ENCODE measurements at places on chromosomes 1 and 21.

DNA sequence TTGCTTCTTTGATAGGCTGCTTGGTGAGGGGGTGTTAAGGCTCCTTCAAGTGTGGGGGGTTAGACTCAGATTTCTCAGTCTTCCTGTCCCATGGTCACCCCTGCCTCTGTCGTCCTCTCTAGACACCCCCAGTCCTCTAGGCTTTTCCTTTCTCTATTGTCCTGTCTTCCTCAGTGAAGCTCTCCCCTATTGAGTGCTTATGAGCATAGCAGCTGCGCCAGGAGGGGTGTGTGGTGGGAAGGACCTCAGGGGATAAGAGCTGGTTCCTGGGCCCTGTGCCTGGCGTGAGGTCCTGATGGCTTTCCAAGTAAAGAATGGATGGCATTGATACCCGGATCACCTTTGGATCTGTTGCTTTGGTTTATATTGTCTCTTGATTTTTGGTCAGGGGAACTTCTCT lies 69.1 kb downstream of the DIP2A start:
- no peak for DNase-seq

DNA sequence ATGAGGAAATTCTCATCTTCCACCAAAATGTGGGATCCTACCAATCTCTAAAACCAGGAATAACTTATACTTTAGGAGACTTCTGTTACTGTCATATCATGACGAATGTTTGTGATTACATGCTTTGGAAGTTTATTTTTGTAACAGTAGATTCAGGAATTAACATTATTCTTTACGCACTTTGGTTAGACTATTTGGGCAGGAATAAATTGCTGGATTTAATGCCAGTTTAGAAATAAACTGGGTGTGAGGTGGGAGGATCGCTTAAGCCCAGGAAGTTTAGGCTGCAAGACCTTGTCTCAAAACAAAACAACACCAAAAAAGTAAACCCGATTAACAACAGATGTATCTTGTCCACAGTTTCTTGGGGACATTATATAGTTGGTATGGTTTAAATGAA lies 52.1 kb downstream of the MIGA1 start:
- no peak for DNase-seq

DNA sequence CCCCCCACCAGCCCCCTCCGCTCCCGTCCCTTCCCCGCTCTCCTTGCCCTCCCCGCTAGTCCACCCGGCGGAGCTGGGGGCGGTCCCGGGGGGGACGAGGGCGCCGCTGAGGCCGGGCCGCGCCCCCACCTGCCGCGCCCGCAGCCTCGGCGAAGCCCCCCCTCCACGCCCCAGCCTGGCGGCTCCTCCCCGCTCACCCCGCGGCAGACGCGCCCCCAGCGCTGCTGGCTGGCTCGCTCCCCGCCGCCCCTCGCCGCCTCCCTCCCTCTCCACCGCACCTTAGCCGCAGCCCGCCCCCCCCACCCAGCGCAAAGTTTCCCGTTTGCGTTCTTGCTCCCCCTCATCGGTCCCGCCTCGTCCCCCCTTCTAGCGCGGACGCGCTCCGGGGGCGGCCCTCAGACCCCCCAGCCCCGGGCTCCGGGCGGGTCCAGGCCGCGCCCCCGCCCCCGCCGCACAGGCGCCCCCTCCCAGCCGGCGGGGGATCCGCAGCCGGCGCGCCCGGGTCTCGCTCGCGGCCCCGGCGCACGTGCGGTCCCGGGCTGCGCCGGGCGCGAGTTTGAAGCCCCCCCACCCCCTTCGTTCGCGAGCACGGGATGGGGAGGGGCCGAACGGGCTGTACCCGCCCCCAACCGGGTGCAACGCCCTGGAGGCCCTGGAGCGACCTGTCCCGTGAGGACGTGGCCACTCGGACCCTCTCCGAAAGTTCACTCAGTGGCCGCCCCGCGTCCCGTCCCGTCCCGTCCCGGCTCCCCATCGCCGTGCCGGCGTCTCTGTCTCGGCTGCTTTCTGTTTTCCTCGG lies 623 bp downstream of the PTPRF start:
- peak; percentile 83 for DNase-seq

DNA sequence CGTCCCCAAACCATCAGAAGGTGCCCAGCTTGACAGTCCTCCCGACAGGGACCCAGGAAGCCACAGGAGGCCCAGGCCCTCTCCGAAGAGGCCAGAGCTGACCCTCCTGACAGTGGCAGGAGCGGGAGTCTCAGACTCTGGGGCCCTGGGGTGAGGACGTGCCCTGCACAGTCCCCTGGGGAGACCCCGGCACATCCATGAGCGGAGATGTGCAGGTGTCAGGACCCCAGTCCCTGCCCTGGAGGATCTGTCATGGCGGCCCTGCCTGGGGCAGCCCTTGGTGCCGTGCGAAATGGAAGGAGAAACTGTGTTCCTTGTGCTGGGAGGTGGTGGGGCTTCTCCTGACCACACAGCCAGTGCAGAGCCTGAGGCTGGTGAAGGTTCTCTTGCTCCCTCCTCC lies 55.8 kb downstream of the OBSCN start:
- DNase-seq, result no peak

GRCh38 chr1:226085675-226086285 lies 23.3 kb downstream of the H3-3A start:
- no peak for DNase-seq

DNA sequence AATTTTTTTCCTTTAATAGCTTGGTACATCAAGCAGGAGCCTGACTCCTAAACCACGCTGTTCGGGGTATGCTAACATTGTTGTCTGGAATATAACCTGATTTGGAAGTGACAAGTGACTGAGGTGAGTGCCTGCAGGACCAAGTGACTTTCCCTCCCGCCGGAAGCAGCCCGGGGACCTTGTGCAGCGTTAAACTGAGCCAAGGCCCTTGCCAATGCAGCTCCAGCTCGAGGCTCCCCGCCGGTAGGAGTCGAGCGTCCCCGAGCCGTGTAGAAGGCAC lies 716 bp upstream of the MTARC1 start:
- no peak for DNase-seq

DNA sequence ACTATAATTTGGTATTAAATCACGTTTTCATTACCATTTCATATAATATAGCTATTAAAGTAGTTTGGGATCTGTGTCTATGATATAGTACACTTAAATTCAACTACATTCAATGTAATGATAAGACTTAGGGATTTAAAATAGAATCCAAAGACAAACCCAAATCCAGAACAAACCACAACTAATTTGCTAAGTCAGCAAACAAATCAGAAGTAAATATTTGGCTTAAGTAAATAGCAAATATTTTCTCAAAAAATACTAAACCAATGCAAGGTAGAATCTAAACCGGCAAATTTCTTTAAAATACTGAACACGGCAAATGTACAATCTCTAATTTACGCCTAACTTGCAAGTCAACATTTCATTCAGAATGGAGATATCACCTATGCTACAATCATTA lies 16.8 kb downstream of the YY1AP1 start:
- no peak for DNase-seq

- no peak for DNase-seq
Observed at GRCh38 chr1:58324558-58324957, 222.0 kb downstream of the OMA1 start.

DNA sequence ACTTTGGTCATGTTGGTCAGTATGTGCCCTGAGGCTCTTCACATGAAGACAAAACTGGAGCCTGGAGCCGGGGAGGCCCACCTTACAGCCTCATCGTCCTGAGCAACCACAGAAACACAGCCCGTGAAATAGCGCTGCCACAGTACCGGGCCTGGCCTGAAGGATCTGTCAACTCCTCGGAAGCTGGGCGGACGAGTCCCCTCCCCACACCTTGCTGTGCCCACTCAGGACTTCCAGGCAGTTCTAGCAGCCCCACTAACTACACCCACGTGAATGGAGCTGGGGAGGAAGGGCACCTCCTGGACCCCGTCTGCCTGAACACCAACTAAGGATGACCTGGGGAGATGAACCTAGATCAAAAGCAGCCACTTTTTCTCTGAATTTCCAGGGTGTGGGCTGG lies 24.7 kb downstream of the SDE2 start:
- DNase-seq, result no peak

- no peak for DNase-seq
Observed at GRCh38 chr1:234620272-234621126, 10.5 kb upstream of the IRF2BP2 start.

GRCh38 chr1:59107516-59107915 lies 189.4 kb upstream of the FGGY start:
- no peak for DNase-seq
